Activated T-cell treated with anti-CD3 and anti-CD28 coated beads for 48 hours (primary cell): ENCODE measurements at places on chromosomes 3 and 15.

GRCh38 chr15:29143909-29144635, 125.5 kb downstream of the NSMCE3 start:
- no peak for DNase-seq

- no peak for DNase-seq
Measured at GRCh38 chr3:120566243-120566975, 29.7 kb upstream of the NDUFB4 start.

DNA sequence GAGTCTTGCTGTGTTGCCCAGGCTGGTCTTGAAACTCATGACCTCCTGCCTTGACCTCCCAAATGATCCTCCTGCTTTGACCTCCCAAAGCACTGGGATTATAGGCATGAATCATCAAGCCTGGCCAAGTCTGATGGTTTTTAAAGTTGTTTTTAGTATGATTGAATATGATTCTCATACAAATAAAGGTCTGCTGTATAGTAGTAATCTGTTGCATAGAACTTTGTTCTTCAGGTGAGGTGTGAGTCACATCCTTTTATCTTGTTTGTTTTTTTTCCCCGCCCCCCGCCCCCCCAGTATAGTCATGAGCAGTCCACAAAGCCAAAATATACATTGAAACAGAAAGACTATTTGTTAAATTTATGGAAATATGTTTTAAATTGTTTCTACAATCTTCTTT, 39.0 kb downstream of the UBE2E2 start:
- no peak for DNase-seq

DNA sequence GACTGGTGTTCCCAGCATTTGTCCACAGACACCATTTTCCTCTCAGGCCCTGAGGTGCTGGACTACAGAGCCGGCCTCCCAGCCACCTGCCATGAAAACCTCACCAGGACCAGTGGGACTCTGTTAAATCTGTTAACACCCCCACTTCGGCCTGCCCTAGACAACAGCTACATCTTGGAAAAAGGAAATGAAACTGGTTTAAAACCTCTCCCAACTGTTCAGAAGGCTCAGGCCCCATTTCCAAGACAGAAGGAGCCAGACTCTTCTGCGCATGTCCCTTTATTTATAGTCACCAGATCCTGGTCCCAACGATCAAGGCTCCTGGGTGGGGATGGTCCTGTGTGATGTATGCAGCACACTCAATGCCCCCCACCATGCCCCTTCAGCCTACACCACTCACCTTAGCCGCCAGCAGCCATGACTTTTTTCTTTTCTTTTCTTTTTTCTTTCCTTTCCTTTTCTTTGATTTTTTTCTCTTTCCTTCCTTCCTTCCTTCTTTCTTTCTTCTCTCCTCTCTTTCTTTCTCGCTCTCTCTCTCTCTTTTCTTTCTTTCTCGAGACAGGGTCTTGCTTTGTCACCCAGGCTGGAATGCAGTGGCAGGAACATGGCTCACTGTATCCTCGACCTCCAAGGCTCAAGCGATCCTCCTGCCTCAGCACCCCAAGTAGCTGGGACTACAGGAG, 25.5 kb upstream of the FLNB start:
- no peak for DNase-seq

GRCh38 chr3:169615833-169616232, 47.7 kb downstream of the MECOM start:
- no peak for DNase-seq

DNA sequence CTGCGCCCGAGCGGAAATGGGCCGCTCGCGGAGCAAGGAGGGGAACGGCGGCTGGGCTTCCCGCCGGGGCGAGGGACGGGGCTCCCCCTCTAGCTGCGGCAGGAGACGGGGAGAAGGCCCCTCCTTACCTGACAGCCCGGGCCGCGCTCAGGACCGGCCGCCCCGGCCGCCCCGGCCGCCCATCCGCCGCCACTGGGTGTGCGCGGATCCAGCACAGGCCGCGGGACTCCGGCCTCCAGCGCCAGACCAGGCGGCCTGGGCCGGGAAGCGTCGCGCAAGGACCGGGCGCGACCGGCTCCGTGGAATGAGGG, 296 bp downstream of the TPRA1 start:
- peak; percentile 31 for DNase-seq

DNA sequence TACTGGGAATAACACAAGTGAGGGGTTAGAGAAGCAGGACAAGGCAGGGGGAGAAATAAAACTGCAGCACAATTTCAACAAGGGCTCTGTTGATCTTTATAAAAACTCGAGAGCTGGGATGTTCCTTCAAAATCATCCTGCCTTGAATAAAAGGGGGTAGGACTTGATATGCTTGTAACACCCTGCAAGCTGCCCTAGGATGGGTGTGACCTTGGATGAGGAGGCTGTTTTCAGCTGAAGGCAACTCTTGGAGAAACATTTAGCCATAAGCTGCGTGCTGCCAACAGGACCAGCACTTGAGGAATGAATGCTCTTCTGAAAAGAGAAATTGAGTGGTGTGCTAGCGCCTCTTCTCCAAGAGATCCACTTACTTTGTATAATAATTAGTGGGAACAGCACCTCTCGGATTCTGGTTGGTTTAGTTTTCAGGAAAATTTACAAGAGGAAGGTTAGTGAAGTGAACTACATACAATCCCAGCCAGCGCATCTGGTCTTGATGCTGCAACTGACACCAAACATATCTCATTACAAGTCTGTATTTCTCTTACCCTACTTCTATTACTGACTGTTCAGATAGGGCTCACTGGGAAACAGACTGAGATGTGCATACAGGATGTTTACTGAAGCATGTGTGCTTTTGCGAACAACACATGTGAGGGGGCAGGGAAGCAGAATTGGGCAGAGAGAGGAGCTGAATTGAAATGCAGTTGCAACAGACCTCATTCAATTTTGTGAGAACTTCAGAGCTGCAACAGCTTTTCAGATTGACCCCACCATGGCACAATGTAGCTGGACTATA, 643.0 kb upstream of the GOLIM4 start:
- no peak for DNase-seq

GRCh38 chr3:10542518-10542917, 37.1 kb upstream of the ATP2B2 start:
- no peak for DNase-seq

DNA sequence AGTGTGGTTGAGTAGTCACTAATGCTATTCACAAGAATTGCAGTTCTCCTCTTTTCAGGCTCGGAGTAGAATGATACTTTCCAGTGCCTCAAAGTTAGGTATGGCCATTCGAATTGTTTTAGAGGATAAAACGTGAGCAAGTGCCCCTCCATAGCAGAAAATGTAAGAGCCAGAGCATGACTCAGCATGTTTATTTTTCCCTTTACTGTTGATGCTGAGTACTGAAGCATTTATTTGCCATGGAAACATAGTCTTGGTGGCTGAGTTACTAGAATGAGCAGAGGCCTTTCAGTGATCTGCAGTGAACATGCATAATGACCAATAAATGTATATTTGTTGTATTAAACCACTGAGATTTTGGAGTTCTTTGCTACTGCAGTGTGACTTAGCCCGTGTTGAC, 540.6 kb downstream of the NLGN1 start:
- no peak for DNase-seq

GRCh38 chr15:75197062-75197630, 4.5 kb upstream of the C15orf39 start:
- no peak for DNase-seq

GRCh38 chr3:59518283-59519055, 468.6 kb upstream of the CFAP20DC start:
- no peak for DNase-seq

GRCh38 chr3:14208977-14209394, 30.4 kb downstream of the LSM3 start:
- DNase-seq: no peak

DNA sequence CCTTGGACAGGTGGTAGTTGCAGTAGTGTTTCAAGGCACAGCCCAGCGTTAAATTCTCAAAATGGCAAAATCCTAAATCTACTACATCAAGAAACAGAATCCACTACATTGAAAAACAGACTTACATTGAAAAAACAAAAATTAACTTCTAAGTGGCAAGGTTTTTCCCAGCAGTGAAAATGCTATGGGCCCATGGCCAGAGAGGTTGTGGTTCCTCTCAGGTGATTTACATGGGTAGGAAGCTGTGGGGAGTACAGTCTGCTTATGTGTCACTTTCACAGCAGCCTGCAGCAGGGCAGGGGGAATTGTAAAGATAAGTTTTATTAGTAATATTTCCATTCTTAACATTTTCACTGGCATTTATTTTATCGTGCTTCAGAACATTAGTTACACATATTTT, 24.9 kb downstream of the TTC14 start:
- DNase-seq: no peak

GRCh38 chr3:186985661-186986364, 55.5 kb downstream of the ST6GAL1 start:
- no peak for DNase-seq

- DNase-seq: no peak
Measured at GRCh38 chr15:99408236-99409096, 157.2 kb downstream of the LRRC28 start.

DNA sequence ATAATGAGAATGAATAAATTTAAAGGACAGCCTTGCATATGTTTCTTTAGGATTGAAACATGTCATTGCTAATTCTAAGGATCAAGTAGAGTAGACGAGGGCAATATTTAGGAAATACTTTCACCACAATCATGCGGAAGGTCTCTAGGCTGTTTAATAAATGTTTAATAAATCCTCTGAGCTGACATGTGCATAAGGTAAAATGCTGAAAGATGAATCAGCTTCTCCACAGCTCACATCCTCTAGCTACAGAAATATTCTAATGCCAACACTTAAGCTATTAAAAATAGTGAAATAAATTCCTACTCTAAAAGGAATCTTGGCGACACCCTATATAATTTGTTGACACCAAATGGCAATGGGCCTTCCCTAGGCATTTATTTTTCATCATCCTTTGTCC, 407.3 kb downstream of the TBL1XR1 start:
- DNase-seq: no peak

GRCh38 chr3:89762405-89762804, 655.0 kb downstream of the EPHA3 start:
- no peak for DNase-seq

GRCh38 chr3:104731074-104731473, 635.6 kb upstream of the ALCAM start:
- no peak for DNase-seq

DNA sequence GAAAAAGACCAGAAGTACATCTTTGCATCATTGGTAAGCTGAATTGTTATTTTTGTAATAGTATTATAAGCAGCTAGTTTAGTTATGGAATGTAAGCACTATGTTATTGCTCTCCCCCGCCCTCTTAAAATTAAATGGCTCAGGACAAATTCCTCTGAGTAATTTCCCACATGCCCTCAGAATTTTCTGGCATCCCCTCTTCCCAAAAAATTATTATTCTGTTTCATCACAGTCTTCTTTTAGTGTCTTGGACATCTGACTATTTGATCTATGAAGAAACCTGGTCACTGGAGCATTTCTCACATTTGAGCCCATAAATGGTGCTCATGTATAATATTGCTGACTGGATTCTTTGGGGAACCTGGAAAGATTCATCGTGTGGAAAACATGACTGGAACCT, 68.3 kb downstream of the KLHL25 start:
- no peak for DNase-seq

DNA sequence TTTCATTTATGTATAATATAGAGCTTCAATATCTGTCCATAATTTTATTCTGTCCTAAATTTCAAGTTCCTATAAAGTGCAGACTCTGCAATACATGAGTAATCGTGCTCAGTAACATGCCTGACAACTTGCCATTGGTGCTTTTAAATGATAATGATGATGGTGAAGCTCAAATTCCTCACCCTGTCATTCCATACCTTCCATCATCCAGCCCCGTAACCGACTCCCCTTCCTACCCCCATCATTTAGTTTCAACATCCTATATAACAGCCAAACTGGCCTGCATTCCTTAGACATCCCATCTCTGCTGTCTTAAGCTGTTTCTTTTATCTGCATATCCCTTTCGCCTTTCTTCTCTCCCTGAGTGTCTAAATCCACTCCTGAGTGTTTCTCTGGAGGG, 67.2 kb upstream of the DLG1 start:
- DNase-seq: no peak

- DNase-seq: no peak
Measured at GRCh38 chr3:141960731-141961130, 84.3 kb downstream of the ATP1B3 start.

DNA sequence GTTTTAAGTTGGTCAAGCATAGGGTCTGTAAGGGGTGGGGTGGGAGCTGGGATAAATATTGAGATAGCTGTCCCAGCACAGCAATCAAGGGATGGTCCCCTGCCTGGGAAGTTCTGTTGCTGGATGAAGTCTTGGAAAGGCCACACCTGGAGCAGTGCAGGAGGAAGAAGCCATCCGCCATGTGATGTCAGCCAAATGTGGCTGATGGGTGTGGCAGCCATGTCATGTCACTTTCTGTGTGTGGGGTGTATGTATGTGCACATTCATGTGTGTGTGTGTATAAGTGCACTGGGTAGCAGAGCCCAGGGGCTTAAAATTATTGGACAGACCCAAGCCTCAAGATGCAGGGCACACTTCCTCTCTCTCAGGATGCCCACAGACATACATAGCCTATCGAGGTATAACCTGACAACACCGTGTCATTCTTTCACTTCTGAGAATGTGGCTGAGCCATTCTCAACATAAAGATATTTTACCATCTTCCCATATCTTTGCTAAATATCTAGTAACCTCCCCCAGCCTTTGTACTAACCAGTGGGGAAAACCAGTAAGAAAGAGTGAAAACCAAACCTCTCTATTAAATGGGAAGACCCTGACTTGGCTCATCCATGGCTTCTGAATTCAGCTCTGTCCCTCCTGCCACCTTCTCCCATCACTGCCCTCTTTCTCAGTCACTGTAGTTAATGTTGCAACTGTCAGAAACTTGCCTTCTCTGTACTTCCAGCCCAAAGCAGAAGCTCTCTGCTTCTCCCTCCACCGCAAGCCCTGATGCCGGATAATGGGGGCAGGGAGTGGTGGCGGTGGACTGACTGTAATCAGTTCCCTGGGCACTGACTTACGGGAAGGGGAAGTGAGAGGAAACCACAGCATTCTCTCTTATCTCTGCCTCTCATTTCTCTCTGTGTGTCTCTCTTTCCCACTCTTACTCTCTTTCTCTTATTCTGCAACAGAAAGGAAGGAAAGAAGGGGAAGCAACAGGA, 11.2 kb downstream of the TNFSF10 start:
- peak; percentile 69 for DNase-seq

GRCh38 chr3:53628536-53629401, 134.4 kb downstream of the CACNA1D start:
- no peak for DNase-seq

DNA sequence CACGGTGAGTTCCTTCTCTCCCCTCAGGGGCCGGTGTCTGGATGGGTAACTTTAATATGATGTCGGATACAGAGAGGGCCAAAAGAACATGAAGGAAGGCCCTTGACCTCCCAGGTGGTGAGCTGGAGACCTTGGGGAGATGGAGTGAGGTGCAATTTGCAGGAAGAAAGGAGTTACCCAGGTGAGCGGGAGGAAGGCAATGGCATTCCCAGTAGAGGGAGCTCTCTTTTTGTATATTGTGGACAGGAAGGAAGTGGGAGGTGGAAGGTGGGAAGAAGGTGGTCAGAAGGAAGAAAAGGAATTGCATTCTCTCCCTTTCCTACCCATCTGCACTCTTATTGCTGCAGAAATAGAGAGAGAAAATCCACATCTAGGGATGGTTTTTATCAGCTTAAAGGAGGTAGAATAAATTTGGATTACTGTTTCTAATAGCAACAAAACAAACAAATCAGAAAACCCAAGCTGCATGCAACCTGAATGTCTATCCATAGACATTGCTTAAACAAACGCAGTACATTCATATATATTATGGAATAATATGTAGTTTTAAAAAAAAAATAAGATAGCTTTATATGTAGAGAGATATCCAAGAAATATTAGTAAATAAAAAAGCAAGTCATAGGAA, 169.0 kb upstream of the TSC22D2 start:
- DNase-seq: no peak

GRCh38 chr15:62782071-62782841, 260.3 kb upstream of the TPM1 start:
- no peak for DNase-seq

GRCh38 chr3:127990051-127990450, 62.2 kb upstream of the SEC61A1 start:
- DNase-seq: no peak
